Right renal cortex interstitium (tissue), 3 donors: ENCODE measurements at places on chromosomes 1 and 21. TPM values are rescaled to one million over a fixed set of nuclear protein-coding genes. Genes with fewer than 3 reads are reported as not detected.

- no peak for DNase-seq
Measured at GRCh38 chr1:40640314-40641076, 25.0 kb downstream of the RIMS3 start.

DNA sequence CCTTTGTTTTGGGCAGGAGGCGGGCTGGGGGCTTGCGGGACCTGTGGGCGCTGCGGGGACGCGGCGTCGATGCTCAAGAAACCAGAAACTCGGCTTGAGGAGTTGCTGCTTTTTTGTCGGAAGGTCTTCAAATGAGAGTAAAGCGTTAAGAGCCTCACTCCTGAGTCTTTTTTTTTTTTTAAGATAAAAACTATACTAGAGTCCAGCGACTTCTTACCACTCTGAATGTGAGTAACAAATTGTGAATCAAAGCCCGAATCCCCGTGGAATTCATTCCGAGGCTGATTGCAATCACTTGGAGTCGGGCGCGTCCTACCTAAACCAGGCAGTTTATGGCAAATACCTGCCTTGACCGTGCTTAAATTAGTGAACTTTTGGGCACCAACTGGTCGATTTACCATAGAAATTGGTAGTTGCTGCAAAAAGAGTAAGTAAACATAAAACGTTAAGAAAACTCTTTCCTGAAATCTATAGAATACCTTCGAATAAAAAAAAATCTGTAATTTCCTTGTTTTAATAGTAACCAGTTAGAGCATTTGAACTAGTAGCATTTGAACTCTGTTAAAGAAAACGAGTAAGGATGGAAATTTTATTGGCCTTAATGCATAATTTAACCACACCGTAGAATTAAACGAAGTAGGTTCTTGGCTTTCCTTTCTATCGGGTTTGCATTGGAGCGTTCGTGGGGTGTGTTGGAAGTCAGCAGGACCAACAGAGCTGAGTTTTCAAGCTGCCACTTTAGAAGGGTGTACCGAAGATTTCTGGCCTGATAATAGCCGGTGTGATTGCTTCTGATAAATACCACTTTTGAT is 769 bp downstream of the GPSM2 start:
- no peak for DNase-seq

DNA sequence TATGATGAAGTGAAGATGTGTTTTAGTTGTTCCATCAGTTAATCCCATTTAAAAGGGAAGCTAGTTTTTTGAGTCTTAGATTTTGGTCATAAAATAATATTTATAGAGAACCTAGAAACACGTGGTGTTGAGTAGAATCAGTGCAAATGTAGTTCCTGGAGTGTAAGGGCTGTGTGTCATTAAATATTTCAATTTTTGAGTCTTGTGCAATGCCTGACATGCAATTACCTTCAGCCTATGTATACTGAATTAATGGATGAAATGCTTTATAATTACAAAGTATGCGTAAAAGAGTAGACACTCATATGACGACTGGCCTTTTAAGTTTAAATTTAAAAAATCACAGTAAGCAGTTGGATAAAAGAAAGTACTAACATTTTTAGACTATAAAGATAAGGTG is 75.0 kb downstream of the NEK7 start:
- no peak for DNase-seq

GRCh38 chr1:48523558-48523957 is 51.6 kb upstream of the SPATA6 start:
- no peak for DNase-seq

LCE1C gene
- not detected for polyA plus RNA-seq

- no peak for DNase-seq
Measured at GRCh38 chr1:178374016-178374415, 122.7 kb downstream of the CLEC20A start.

IL20 gene
- polyA plus RNA-seq, result not detected

FHL3 gene
- polyA plus RNA-seq, result 16.7 TPM

DNA sequence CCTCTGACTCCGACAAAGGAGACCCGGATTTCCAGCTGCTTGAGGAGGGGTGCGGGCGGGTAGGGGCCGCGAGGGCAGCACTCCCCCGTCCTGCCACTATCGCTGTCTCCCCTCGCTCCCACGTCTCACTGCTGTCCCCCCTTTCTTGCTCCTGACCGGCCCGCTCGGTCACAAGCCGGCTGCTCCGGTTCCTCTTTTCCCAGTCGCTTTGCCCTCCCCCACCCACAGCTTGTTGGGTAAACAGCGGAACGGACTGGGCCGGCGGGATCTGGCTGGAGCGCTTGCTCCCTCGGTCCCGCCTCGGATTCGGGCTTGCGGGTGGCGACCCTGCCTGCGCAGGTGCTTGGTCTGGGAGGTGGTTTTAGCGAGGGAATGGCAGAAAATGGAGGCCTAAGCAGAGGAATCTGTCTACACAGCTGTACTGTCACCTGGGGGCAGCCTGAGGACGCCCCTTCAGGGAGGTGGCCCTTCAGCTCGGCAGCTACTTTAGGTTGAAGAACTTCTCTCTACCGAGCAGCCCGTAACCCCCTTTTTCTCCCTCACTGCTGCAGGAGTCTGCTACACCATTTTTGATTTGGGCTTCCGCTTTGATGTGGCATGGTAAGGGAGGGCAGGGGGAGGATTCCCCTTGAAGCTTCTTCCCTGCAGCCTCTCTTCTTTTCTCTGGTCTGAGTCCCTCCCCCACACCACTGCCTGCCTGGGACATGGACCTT is 645 bp downstream of the ATP6V0B start:
- DNase-seq, result no peak

NBPF11 gene
- polyA plus RNA-seq, result 29.9 TPM

GRCh38 chr1:44724296-44724954 is 6.5 kb downstream of the RNU5D-1 start:
- no peak for DNase-seq

DNA sequence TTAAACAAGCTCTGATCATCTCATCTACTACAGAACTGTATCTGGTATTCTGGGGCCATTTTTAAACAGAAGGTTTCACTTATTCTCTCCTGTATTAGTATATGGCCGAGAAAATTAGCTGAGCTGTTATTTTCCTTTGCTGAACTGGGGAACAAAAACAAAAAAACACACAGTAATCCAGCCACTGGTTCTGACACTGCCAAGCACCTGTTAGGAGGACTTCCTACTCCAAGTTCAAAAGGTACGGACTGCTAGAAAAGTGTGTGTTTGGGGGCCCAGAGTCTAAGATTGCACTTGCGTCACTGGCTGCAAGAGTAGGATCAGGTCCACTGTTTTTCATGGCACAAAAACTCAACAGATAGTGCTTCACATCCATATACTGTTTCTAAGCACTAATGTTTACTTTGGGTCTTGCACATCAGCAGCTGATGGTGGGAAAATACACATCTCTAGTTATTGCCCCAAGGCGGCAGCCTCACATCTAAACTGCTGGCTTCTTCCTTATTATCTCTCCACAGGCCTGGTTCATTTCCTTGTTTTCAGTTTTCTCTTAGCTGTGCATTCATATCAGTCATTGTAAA is 226.1 kb downstream of the FGGY start:
- DNase-seq, result no peak

LGR6 gene
- polyA plus RNA-seq, result 1.1 TPM

ADAM30 gene
- polyA plus RNA-seq, result not detected

DNA sequence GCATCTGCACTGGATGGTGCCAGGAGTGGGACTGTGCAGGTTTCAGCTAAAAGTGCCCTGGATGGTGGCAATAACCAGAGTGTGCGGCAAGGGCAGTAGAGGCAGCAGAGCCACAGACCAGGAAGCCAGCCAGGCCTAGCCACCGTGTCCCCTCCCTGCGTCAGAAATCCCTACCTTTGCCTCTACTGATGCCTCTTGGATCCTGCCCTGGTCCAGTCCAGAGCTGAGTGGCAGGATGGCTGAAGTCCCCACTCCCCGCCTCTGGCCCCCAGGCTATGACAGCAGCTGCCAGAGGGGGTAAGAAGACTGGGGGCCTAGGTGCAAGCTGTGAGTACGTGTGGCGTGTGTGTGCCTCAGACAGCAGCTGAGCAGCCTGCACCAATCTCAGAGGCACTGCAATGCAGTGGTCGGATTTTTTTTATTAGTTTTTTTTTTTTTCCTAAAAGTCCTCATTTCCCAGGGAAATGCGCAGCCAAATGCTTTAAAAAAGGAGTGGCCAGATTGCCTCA is 51.9 kb downstream of the SYT2 start:
- DNase-seq, result no peak
